ENCODE measurements at places on chromosomes 4 and X.

- no peak for DNase-seq
Observed at GRCh38 chr4:47499700-47500099, 14.6 kb downstream of the ATP10D start.

GRCh38 chr4:6892190-6892908 is 17.3 kb upstream of the TBC1D14 start:
- DNase-seq = no peak

DNA sequence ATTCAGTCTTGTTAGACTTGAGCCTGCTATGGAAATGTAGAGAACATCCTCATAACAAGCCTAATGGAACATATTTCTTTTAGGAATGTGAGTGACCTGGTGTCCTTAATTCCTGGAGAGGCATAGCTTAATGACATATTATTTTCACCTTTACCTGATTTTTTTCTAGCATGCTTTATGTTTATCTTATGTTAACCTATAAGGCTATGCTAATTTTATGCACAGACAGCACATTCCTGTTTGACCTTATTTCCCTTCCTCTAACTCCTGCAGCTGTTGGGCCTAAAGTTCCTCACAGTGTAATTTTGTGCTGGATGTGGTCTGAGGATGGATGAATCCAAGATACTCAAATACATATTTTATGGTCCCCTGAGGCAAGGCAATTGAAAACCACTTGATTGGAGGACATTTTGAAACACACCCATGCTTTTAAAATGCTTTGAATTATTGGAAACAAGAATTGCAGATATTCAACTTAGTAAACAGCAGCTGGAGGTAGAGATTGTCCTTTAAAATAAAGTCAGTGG is 111.5 kb downstream of the LARP7 start:
- DNase-seq = no peak

GRCh38 chr4:54102531-54103106 is 2.7 kb downstream of the GSX2 start:
- no peak for DNase-seq

GRCh38 chr4:1099684-1100335 is 13.6 kb downstream of the RNF212 start:
- no peak for DNase-seq

- no peak for DNase-seq
Observed at GRCh38 chr4:123587983-123588494, 191.4 kb downstream of the SPRY1 start.

GRCh38 chrX:1472975-1473374 is 20.3 kb upstream of the ASMTL start:
- peak; percentile 4 for DNase-seq

GRCh38 chrX:9072281-9072680 is 38.4 kb upstream of the FAM9B start:
- no peak for DNase-seq

DNA sequence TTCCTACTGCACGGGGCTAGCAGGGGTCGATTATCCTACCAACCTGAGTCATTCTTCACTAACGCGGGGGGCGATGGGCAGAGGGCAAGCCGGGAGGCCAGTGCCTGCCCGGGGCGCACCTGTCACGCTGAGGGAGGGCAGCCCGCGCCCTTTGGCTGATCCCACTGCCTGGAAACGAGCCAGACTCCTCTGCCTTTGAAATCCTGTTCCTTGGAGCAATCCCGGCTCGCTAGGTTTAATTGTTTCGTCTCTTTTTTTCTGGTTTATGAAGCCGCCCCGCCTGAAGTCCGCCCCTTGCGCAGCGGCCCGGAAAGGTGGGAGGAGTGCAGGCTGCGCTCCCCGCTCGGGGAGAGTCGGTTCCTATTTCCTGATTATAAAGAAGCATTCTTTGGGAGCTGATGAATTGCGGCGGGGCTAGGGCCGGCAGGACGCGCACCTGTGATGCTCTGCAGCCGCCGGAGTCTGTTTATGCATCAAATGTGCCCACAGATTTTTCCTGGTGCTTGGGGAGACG is 484.2 kb downstream of the BCOR start:
- peak; percentile 72 for DNase-seq

- peak; percentile 88 for DNase-seq
Observed at GRCh38 chrX:21374163-21374993, at the start of gene CNKSR2. Gene CNKSR2, plus strand, starts transcription at chrX:21374418. Its CDS starts 480 bp downstream, at chrX:21374898.
